ENCODE measurements at places on chromosomes 7 and 10.

- H3K4me1 ChIP-seq: 0 out of 2 replicates have a peak, but pooled peaks cover 3% of the 10 kb centered on the region
- DNase-seq: no peak
- no peak overlapping the region for H3K27ac ChIP-seq
- peaks cover 6% of the 10 kb centered on the region for H3K36me3 ChIP-seq
Measured at GRCh38 chr7:329691-330281, 39.8 kb downstream of the FOXL3 start.

GRCh38 chr10:3263082-3263481 is 90.5 kb upstream of the PITRM1 start:
- peaks cover 6% of the 10 kb centered on the region for H3K27me3 ChIP-seq
- H3K4me1 ChIP-seq: peaks cover 7% of the 10 kb centered on the region
- no peak for DNase-seq
- no peak overlapping the region for H3K27ac ChIP-seq
- no peaks in the 10 kb centered on the region for H3K36me3 ChIP-seq
- no peak overlapping the region for H3K4me3 ChIP-seq

- H3K4me3 ChIP-seq: no peak overlapping the region
- H3K36me3 ChIP-seq: no peaks in the 10 kb centered on the region
- no peak for DNase-seq
- peak overlapping the region; percentile 84 for H3K27ac ChIP-seq
Measured at GRCh38 chr10:73969224-73969841, 28.6 kb upstream of the VCL start.

DNA sequence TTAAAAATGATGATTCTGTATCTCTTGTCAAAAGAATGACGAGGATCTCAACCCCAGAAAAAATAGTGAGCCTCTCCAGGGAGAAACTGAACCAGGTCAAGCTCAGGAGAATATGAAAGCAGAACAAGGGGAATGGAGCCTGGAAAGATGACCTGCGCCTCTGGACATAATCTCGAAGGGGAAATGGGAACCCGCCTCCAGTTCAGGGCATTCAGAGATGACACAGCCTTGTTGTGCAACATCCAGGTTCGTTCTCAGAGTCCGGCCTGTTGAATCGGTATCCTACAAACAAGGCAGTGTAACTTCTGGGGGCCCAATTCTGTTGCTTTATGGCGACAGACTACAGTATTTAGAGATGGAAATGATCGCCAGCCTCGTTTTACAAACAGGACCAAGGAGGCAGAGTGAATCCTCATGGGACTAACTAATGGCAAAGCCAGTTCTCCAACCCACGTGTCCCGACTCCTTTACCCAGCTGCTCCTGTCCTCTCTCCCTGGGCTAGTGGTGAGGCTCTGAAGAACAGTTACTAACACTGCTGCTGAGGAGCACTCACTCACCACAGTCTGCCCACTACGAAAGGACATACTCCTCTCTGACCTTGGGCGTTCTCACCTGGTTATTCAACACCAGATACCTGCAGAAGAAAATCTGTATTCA is 67.6 kb downstream of the JAZF1 start:
- no peaks in the 10 kb centered on the region for H3K4me1 ChIP-seq
- no peaks in the 10 kb centered on the region for H3K27me3 ChIP-seq
- H3K4me3 ChIP-seq: no peak overlapping the region
- no peak for DNase-seq

- peak; percentile 82 for DNase-seq
- peaks cover 73% of the 10 kb centered on the region for H3K4me1 ChIP-seq
- peak overlapping the region; percentile 69 for H3K27ac ChIP-seq
- H3K27me3 ChIP-seq: no peaks in the 10 kb centered on the region
- H3K4me3 ChIP-seq: no peak overlapping the region
- peaks cover 25% of the 10 kb centered on the region for H3K36me3 ChIP-seq
Measured at GRCh38 chr7:105643384-105643783, 62.1 kb upstream of the EFCAB10 start.

DNA sequence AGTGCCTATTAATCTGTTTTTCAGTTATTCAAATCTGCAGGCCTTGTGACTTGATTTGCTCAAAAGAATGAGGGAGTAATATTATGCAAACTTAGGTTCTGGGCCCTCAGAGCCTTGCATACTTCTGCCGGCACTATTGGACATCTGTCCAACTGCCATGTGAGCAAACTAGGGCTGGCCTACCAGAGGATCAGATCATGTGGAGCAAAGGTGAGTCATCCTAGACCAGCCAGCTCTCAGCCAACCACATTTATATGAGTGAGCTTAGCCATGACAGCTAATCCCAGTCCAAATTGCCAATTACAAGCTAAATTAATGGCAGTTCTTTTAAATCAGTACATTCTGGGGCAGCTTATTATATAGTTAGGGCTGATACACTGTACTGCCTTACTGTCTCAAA is 69.6 kb downstream of the SDHAF3 start:
- H3K36me3 ChIP-seq: peaks cover 17% of the 10 kb centered on the region
- H3K4me1 ChIP-seq: no peaks in the 10 kb centered on the region
- H3K27ac ChIP-seq: no peak overlapping the region
- no peak for DNase-seq
- no peaks in the 10 kb centered on the region for H3K27me3 ChIP-seq

GRCh38 chr7:1864161-1864940 is 194.3 kb downstream of the ELFN1 start:
- H3K4me1 ChIP-seq: peaks cover 12% of the 10 kb centered on the region
- no peaks in the 10 kb centered on the region for H3K27me3 ChIP-seq
- no peak overlapping the region for H3K4me3 ChIP-seq

DNA sequence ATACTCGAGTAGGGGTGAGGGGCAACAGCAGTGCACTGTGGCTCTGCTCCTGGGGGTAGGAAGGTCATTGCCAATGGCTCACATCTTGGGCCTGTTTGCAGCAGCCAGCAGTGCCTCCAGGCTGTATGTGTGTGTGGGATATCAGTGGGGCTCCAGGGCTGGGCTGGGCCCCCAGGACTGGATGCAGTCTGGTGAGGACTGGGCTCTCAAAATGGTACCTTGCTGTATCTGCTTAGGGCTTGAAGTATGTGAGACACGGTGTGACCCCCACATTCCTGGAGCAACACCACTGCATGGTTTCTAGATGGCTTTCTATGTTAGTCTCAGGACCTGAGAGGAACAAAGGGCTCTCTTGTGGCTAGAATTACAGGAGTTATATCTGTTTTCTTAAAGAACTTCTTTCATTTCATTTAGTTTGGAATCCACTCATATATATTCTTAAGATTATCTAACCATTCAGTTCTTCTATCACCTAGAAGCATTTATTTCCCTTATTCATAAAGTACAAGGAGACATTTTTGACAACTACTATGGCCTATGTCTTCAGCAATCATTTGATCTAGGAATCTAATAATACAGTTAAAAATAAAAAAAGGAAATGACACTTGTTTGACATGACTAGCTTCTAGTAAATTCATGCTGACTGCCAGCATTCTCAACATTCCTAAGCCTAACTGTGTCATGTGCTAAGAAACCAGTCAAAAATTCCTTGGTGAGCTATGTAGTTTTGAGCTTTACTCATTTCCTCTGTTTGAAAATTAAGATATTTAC is 443.2 kb upstream of the SEMA3A start:
- H3K4me1 ChIP-seq: peaks cover 28% of the 10 kb centered on the region
- peaks cover 21% of the 10 kb centered on the region for H3K36me3 ChIP-seq
- no peak overlapping the region for H3K4me3 ChIP-seq
- DNase-seq: peak; percentile 9
- H3K27ac ChIP-seq: 0 out of 2 replicates have a peak overlapping the region, but pooled peaks have one; percentile 42

DNA sequence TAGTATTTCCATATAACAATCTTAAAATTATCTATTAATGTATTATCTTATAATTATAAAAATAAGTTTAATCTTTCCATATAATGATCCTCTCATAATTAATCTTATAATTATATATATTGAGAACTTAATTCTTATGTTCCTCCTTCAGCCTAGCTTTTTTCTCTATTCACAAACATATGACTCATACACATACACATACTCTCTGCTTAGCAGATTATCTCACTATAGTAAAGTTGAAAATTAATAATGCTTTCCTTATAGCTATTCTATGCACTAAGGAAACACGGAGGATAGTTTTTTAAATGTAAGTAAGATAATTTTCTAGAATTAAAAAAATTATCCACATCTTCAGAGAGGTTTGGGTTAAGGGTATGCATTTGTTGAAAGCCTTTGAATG is 47.7 kb upstream of the ITGB8 start:
- H3K4me1 ChIP-seq: peaks cover 3% of the 10 kb centered on the region
- H3K4me3 ChIP-seq: no peak overlapping the region
- H3K27ac ChIP-seq: no peak overlapping the region
- H3K27me3 ChIP-seq: no peaks in the 10 kb centered on the region
- DNase-seq: no peak

GRCh38 chr10:49751636-49752510 is 10.2 kb downstream of the OGDHL start:
- peaks cover 30% of the 10 kb centered on the region for H3K36me3 ChIP-seq
- H3K4me1 ChIP-seq: no peaks in the 10 kb centered on the region
- H3K4me3 ChIP-seq: no peak overlapping the region
- DNase-seq: no peak
- peak overlapping the region; percentile 71 for H3K27ac ChIP-seq

GRCh38 chr7:41691286-41692190 is 11.4 kb downstream of the INHBA start:
- peaks cover 2% of the 10 kb centered on the region for H3K27me3 ChIP-seq
- H3K36me3 ChIP-seq: no peaks in the 10 kb centered on the region
- no peak overlapping the region for H3K4me3 ChIP-seq
- DNase-seq: no peak

- H3K27ac ChIP-seq: no peak overlapping the region
- H3K36me3 ChIP-seq: peaks cover 8% of the 10 kb centered on the region
- no peak for DNase-seq
- H3K4me1 ChIP-seq: peaks cover 14% of the 10 kb centered on the region
- H3K4me3 ChIP-seq: no peak overlapping the region
Measured at GRCh38 chr10:33087922-33088321, 129.9 kb upstream of the ITGB1 start.

DNA sequence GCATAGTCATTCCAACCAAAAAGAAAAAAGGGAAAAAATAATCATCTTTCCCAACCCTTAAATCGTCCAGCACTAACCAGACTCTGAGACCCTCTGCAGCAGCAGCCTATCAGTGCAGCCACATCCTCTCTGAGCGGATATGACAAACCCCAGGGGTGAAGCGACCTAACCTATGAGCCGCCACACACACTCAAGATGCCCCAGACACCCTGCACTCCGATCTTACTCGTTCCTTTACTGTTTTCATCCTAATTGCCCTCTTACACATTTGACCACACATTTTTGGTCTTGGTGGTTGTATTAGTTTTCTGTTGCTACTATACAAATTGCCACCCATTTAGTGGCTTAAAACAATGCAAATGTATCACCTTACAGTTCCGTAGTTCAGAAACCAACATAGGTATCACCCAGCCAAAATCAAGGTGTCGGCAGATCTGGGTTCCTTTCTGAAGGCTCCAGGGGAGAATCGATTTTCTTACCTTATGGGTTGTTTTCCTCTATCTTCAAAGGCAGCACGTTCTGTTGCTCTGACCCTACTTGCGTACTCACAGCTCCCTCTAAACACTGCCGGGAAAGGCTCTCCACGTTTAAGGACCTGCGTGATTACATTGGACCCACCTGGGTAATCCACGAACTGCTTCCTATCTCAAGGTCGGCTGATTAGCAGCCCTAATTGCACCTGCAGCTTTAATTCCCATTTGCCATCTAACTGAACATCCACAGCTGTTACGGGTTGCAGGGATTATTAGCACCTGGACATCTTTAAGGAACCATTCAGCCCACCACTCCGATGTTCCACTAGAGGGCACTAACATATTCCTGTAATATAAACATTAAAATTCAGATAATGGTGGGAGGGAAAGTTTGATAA is 37.3 kb upstream of the PRSS1 start:
- no peak overlapping the region for H3K4me3 ChIP-seq
- 0 out of 2 replicates have a peak, but pooled peaks cover 4% of the 10 kb centered on the region for H3K36me3 ChIP-seq
- H3K27me3 ChIP-seq: no peaks in the 10 kb centered on the region
- H3K4me1 ChIP-seq: peaks cover 53% of the 10 kb centered on the region
- no peak overlapping the region for H3K27ac ChIP-seq

DNA sequence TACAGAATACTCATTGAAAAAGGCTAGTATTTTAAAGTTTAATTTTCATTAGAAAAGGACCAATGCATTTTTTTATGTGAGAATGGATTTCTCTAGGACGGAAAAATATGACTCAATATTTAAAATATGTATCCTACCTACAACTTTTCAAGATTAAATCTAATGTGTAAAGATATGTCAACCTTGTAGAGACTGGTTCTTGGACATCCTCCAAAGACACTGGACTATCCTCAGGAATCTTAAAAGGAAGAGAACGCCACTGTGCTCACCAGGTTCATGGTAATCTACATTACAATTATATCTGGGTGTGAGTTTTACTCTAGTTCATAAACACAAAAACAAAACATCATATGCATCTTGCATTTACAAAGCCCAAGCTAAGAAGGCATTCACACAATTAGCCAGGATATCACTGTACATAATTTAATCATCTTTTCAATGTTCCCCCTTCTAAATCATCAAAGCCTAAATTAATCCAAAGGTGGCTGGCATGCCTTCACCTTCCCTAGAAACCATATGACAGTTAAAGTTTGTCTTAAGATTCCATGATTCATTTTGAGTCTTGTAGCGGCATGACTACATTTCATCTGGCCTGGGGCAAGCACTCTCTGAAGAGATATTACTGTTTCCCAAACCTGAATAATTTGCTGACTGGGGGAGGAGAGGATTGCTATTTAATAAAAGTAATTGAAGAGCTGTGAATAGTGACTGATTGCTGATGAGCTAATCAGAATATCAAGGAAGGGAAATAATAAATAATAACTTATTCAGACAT is 12.0 kb downstream of the SGCE start:
- H3K27me3 ChIP-seq: no peaks in the 10 kb centered on the region
- peak overlapping the region; percentile 12 for H3K27ac ChIP-seq
- DNase-seq: no peak
- peaks cover 62% of the 10 kb centered on the region for H3K4me1 ChIP-seq
- H3K4me3 ChIP-seq: no peak overlapping the region

GRCh38 chr7:151104411-151105235 is 18.3 kb downstream of the AGAP3 start:
- DNase-seq: peak; percentile 50
- H3K36me3 ChIP-seq: no peaks in the 10 kb centered on the region
- peak overlapping the region; percentile 59 for H3K4me3 ChIP-seq
- H3K4me1 ChIP-seq: peaks cover 51% of the 10 kb centered on the region
